ENCODE measurements at places on chromosomes 3 and 15. TPM values are rescaled to one million over a fixed set of nuclear protein-coding genes. Genes with fewer than 3 reads are reported as not detected.

DNA sequence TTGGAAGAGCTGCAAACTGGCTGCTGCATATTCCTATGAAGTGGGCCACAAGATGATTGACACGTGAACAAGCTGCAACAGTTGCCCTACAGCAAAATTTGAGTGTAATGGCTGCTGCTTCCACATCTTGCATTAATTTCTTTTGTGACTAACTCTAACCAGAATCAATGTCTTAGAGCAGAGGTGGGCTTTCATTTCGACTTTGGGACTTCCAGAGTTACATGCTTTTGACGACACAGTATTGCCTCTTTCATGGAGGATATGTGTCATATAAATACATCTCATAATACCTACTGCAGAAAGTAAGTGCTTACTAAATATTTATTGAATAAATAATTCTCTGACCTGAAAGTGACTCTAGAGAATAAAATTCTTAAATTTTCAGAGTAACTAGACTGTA is 340.7 kb upstream of the KCNH8 start:
- no peak for DNase-seq

NAALADL2 gene
- total RNA-seq, result 4.4 TPM

DNA sequence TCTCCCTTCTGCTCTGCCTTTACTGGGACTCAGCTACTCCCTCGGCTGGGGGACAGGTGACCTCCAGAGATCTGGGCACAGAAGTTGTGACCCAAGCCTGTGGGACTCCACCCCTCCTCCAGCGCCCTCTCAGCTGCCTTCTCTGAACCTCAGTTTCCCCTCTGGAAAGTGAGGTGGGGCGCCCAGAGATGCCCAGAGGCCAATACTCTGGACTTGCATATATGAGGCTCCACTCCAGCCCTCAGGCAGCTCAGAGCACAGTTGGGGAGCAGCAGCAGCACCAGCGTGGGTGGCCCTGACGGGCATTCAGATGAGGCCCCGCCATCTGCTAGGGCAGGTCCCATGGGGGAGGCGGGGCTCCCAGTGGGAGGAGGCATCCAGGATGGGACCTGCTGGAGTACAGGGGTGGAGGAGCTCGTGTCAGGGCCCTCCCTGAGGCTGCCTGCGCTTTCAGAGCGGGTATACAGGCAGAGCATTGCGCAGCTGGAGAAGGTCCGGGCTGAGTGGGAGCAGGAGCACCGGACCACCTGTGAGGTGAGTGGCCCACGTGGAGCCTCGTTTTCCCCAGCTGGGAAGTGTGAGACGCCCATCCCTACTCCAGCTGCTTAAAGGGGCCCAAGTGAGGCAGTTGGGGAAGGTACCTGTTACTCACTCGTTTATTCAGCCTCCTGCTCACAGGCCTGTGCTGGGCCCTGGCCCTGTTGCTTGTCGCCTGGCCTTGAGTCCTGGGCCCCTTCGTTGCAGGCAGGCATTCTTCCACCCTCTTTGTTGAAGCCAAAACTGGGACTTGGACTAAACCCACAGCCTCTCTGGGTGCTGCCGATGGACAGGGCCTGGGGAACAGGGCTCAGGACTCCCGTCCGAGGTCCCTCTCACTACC is 35.4 kb downstream of the PSTPIP1 start:
- peak; percentile 35 for DNase-seq

WDR72 gene
- 1.1 TPM for total RNA-seq

DNA sequence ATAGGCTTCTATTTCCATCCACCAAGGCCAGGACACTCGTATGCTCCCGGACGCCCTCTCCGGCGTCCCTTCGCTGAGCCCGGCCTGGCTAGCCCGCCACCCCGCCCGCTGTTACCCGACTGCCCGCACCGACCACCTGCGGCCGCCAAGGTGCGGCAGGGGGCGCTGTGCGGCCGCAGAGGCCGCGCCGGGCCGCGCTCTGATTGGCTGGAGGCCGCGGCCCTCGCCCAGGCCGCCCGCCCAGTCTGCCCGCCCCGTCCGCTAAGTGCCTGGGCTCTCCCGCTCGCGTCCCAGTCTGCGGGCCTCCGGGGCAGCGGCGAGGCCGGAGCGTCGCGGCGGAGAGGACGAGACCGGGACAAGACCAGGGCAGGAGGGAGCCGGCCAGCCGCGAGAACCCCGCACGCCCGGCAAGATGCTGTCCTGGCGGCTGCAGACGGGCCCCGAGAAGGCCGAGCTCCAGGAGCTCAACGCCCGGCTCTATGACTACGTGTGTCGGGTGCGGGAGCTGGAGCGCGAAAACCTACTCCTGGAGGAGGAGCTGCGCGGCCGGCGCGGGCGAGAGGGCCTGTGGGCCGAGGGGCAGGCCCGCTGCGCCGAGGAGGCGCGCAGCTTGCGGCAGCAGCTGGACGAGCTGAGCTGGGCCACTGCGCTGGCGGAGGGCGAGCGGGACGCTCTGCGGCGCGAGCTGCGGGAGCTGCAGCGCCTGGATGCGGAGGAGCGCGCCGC is at the start of gene SYNM:
SYNM (plus strand) TSS at position 293 of the 726 bp plus-strand sequence; CDS start at position 413, 120 bp downstream.
- DNase-seq, result no peak

DNA sequence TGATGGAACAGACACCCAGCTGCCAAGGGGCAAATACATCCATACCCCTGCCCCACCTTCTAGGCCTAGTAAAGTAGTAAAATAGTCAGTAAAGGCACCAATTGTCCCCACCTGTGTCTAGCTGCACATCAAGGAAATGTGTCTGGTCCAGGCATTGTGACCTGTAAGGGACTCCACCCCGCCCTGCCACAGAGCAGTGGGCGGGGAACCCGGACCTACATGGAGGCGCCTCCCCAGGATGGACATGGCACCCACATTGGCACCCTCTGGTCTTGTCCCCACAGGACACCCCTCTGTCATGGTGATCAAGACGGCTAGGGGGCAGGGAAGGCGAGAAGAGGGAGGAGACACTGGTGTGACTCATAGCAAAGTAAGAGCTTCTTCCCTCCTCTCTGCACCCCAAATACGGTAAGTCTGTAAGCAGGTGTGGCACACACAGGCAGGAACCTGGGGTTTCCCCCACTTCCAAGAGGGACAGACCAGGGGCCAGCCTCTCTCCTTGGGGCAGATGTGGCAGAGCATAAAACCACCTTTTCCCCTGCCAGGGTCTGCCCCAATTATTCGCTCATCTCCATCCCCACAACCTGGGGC is 13.5 kb upstream of the LINGO1 start:
- DNase-seq, result peak; percentile 17

ZDHHC3 gene
- 136 TPM for total RNA-seq

Measured in HT-29 (cell line).